ENCODE measurements at places on chromosomes 12 and 14. TPM values are rescaled to one million over a fixed set of nuclear protein-coding genes. Genes with fewer than 3 reads are reported as not detected.

- peaks cover 15% of the 10 kb centered on the region for H3K27me3 ChIP-seq
- H3K4me3 ChIP-seq, result no peak overlapping the region
- no peaks in the 10 kb centered on the region for H3K36me3 ChIP-seq
- H3K4me1 ChIP-seq, result no peaks in the 10 kb centered on the region
These were observed 15.5 kb downstream of the B4GALNT3 start for GRCh38 chr12:475286-475685.

The LPAR5 gene
- 14.2 TPM for total RNA-seq

The KRT4 gene
- 3.0 TPM for total RNA-seq

The BCL11B gene
- not detected for total RNA-seq

The DYRK4 gene
- total RNA-seq, result 41.8 TPM

The BHLHE41 gene
- 57.1 TPM for total RNA-seq

- H3K27me3 ChIP-seq, result no peaks in the 10 kb centered on the region
- H3K36me3 ChIP-seq, result peaks cover 7% of the 10 kb centered on the region
- peaks cover 24% of the 10 kb centered on the region for H3K4me1 ChIP-seq
- DNase-seq, result no peak
- H3K4me3 ChIP-seq, result no peak overlapping the region
These were observed 4.6 kb downstream of the PPM1A start for GRCh38 chr14:60253649-60254048.

DNA sequence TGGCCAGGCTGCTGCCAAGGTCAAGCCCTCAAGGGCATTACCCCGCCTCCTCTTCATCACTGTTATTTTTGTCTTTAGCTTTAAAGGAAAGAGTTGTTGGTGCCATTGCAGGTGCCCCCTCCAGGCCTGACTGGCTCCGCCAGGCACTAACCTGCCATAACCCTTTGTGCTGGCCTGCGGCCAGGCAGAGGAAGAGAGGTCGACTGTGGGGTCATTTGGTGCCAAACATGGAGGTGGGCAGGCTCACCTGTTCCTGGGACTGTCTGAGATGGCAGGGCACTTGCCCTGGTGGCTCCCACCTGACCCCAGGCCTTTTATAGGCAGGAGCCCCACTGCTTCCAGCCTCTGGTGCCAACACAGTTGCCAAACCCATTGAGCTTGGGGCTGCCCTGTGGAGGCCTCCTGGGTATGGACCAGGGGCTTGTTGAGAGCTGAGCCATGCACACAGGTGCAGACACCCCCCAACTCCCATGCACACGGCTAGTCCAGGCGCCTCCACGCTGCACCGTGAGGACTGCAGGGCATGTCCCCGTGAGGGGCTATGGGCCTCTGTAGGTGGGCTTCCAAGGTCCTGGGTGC is 29.4 kb upstream of the PLD4 start:
- H3K27me3 ChIP-seq, result no peaks in the 10 kb centered on the region
- DNase-seq, result no peak
- H3K4me3 ChIP-seq, result no peak overlapping the region
- no peaks in the 10 kb centered on the region for H3K4me1 ChIP-seq
- no peaks in the 10 kb centered on the region for H3K36me3 ChIP-seq
- no peak overlapping the region for H3K27ac ChIP-seq

The TMTC2 gene
- 8.3 TPM for total RNA-seq

DNA sequence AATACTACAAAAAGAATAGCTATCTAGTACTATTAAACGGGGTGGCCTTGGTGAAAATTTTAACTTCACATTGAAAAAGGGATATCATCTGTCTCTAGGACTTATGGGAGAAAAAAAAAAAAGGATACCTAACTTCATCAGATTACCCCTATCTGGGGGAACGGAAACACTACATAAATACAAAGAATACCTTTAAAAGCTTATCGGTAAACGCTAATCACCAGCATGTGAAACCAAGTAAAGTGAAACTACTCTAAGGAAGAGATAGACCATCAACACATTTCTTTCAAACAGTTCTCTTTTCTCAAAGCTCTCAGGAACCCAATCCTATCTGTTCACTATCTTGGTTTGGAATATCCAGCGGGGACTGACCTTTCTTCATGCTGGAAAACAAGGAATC is 3.5 kb downstream of the KICS2 start:
- H3K4me3 ChIP-seq, result no peak overlapping the region
- peaks cover 29% of the 10 kb centered on the region for H3K4me1 ChIP-seq
- no peaks in the 10 kb centered on the region for H3K27me3 ChIP-seq
- DNase-seq, result no peak
- no peak overlapping the region for H3K27ac ChIP-seq

GRCh38 chr14:81589381-81590065 is 55.9 kb upstream of the SEL1L start:
- no peaks in the 10 kb centered on the region for H3K36me3 ChIP-seq
- no peak overlapping the region for H3K27ac ChIP-seq
- no peaks in the 10 kb centered on the region for H3K27me3 ChIP-seq
- no peaks in the 10 kb centered on the region for H3K4me1 ChIP-seq
- H3K4me3 ChIP-seq, result no peak overlapping the region

DNA sequence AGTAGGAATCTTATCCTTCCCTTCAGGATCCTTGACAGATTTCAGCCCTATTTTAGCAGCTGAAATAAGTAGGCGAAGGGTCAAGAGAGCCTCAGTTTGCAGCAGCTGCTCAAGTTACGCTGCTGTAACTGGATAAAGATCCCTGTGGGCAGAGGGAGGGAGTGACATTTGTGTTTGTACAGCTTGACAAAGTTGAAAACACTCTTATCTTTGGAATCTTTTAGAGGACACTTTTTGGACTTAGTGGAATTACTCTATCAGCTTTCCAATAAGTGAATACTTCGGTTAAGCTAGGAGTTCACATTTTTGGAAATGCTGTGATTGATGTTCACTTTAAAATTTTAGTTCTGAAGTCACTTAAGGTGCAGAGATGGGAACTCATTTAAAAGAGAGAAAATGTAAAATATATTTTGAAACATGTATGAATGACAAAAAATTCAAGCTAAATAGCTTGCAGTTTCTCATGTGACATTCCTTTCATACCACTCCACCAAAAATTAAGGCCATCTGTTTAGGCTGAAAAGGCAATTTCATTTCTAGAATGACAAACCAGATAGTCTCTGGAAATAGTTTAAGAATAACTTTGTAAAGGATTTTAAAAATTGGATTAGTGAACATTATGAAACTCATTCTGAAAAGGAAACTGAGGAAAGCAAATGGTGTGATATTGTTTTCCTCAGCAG is 55.2 kb downstream of the SLC38A4 start:
- H3K27ac ChIP-seq, result no peak overlapping the region
- H3K36me3 ChIP-seq, result no peaks in the 10 kb centered on the region
- H3K27me3 ChIP-seq, result no peaks in the 10 kb centered on the region
- peak; percentile 13 for DNase-seq
- no peak overlapping the region for H3K4me3 ChIP-seq

The LRRC43 gene
- total RNA-seq, result 0.83 TPM

GRCh38 chr12:57803319-57803893 is 15.1 kb downstream of the AVIL start:
- no peaks in the 10 kb centered on the region for H3K4me1 ChIP-seq
- no peak overlapping the region for H3K27ac ChIP-seq
- no peak for DNase-seq
- no peaks in the 10 kb centered on the region for H3K36me3 ChIP-seq
- H3K27me3 ChIP-seq, result no peaks in the 10 kb centered on the region

The LRRC10 gene
- not detected for total RNA-seq

- DNase-seq, result no peak
- no peak overlapping the region for H3K27ac ChIP-seq
- H3K4me3 ChIP-seq, result no peak overlapping the region
These were observed 385.4 kb downstream of the CCDC91 start for GRCh38 chr12:28575593-28576205.

DNA sequence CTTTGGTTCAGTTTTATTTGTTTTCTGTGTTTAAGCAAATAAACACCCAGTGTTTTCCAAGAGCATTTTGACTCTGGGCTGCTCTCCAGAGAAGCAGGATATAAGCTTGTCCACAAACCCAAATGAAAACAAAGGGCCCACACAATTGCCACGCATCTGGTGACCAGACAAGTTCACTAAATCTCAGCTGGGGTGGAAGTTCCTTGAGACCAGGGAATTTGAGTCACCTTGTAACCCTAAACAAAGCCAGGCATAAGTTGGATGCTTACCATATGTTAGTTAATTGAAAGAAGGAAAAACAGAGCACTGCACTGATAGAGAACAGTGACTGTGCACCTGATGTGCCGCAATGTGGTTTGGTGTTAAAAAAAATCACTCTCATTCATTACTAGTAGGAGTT is 1.6 kb upstream of the TXNRD1 start:
- H3K36me3 ChIP-seq, result no peaks in the 10 kb centered on the region
- H3K27me3 ChIP-seq, result no peaks in the 10 kb centered on the region
- peak overlapping the region; percentile 52 for H3K27ac ChIP-seq
- no peak for DNase-seq
- no peak overlapping the region for H3K4me3 ChIP-seq

The NOXRED1 gene
- 2.1 TPM for total RNA-seq

DNA sequence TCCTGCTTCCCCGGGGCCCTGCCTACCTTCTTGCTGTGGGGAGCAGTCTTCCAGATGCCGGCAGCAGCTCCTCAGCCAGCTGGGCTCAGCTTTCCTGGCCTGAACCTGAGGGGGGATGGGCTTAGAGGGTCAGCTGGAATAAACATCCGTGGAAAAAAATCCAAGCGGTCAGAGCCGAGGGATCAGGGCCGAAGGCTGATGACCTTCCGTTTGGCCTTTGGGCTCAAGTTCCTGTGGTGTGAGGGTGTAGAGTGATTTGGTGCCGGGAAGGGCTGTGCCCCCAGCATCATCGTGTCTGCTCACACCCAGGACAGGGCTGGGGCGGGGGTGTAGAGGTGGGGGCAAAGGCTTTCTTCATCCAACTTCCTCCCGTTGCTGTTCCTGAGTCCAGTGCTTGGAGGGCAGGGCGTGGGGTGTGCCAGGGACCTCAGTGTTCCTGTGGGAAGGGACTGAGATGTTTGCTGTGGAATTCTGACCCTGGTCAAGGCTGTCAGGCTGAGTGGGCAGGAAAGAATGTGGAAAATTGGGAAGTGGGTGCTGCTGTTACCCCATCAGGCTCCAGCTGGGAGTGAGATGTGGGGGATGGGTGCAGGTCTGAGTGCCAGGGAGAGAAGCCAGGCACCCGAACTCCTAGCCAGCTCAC is 2.6 kb downstream of the SMIM41 start:
- no peak for DNase-seq
- no peak overlapping the region for H3K4me3 ChIP-seq
- no peaks in the 10 kb centered on the region for H3K27me3 ChIP-seq
- no peaks in the 10 kb centered on the region for H3K36me3 ChIP-seq
- no peaks in the 10 kb centered on the region for H3K4me1 ChIP-seq

- no peaks in the 10 kb centered on the region for H3K27me3 ChIP-seq
- H3K4me3 ChIP-seq, result no peak overlapping the region
- H3K27ac ChIP-seq, result no peak overlapping the region
- H3K36me3 ChIP-seq, result no peaks in the 10 kb centered on the region
- H3K4me1 ChIP-seq, result no peaks in the 10 kb centered on the region
These were observed 14.0 kb upstream of the FBXO33 start for GRCh38 chr14:39446131-39446744.

GRCh38 chr12:94340573-94340972 is 119.1 kb downstream of the CEP83 start:
- H3K36me3 ChIP-seq, result no peaks in the 10 kb centered on the region
- no peaks in the 10 kb centered on the region for H3K4me1 ChIP-seq
- no peak for DNase-seq
- no peaks in the 10 kb centered on the region for H3K27me3 ChIP-seq

- H3K4me3 ChIP-seq, result no peak overlapping the region
- no peak for DNase-seq
- H3K36me3 ChIP-seq, result no peaks in the 10 kb centered on the region
- no peak overlapping the region for H3K27ac ChIP-seq
- no peaks in the 10 kb centered on the region for H3K27me3 ChIP-seq
- peaks cover 32% of the 10 kb centered on the region for H3K4me1 ChIP-seq
These were observed 145.9 kb upstream of the BMP4 start for GRCh38 chr14:54102530-54102929.

DNA sequence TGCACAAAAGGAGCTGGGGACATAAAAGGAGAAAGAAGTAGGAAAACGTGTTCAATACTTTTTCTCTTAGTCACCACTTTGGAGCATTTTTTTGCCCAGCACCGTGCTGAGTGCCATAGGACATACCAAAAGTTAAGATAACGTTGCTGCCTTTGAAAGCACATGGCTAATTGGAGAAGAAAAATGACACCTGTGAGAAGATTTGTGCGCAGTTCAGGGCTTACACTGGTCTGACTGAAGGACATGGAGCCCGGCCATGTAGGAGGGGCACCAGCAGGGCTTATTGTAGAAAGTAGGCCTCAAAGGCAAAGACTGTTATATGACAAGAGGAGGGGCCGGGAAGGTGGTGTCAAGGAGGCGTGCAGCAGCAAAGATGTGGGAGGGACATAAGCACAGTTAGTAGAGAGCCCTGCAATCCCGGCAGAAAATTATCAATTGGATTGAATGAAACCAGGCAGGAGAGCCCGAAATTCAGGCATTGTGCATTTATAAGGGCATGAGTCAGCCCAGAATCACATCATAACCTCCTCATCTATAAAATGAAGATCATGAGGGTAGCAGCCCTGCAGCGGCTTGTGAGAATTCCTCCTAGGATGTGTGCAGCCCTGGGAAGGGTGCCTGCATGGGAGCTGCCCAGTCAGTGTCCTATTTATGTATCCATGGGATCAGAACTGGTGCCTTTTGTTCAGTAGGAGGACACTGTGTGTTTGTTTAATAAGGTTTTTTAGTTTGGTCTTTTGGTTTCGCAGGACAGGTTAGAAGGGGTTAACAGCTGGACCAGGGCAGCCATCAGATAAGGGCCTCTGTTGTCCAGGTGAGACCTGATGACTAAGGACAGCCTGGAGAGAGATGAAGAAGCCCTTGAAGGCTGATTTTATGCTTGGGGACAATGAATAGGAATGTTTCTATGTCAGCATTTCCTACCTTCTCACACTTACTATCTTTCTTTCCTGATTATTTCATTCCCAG is 122.4 kb downstream of the GPR135 start:
- peak overlapping the region; percentile 81 for H3K27ac ChIP-seq
- peaks cover 18% of the 10 kb centered on the region for H3K36me3 ChIP-seq
- H3K27me3 ChIP-seq, result no peaks in the 10 kb centered on the region
- peaks cover 43% of the 10 kb centered on the region for H3K4me1 ChIP-seq
- no peak overlapping the region for H3K4me3 ChIP-seq

GRCh38 chr14:30872602-30873001 is 1.8 kb upstream of the COCH start:
- no peak overlapping the region for H3K27ac ChIP-seq
- H3K4me1 ChIP-seq, result no peaks in the 10 kb centered on the region
- H3K36me3 ChIP-seq, result no peaks in the 10 kb centered on the region
- no peak overlapping the region for H3K4me3 ChIP-seq
